Fibroblast of lung (primary cell): ENCODE measurements at places on chromosomes 2 and 18. TPM values are rescaled to one million over a fixed set of nuclear protein-coding genes. Genes with fewer than 3 reads are reported as not detected.

The TSPYL6 gene
- total RNA-seq = not detected in 2 replicates

The RGPD4 gene
- under 0.01 TPM in 1 of 2 replicates, not detected in the other for total RNA-seq

The RBM43 gene
- total RNA-seq = 4.9 and 12.4 TPM in 2 replicates

The ABHD3 gene
- total RNA-seq = 9.2 and 17.0 TPM in 2 replicates

The STK16 gene
- 26.7 and 30.7 TPM in 2 replicates for total RNA-seq

The EFR3B gene
- 0.50 and 0.51 TPM in 2 replicates for total RNA-seq

The EMX1 gene
- total RNA-seq = not detected in 2 replicates

The WDR54 gene
- 23.9 and 27.1 TPM in 2 replicates for total RNA-seq

The IL36B gene
- not detected in 2 replicates for total RNA-seq

The TMEFF2 gene
- 0.26 and 0.33 TPM in 2 replicates for total RNA-seq

The MTERF4 gene
- total RNA-seq = 29.0 and 31.7 TPM in 2 replicates

The PDE11A gene
- 0.33 TPM in 1 of 2 replicates, not detected in the other for total RNA-seq

The SCTR gene
- total RNA-seq = not detected in 2 replicates

The CCDC93 gene
- 24.4 and 32.0 TPM in 2 replicates for total RNA-seq

The PPP3R1 gene
- 18.0 and 22.8 TPM in 2 replicates for total RNA-seq

The SNORC gene
- total RNA-seq = 0.77 and 0.83 TPM in 2 replicates

The C18orf32 gene
- 11.9 and 12.8 TPM in 2 replicates for total RNA-seq

The VWC2L gene
- not detected in 2 replicates for total RNA-seq

The RAB17 gene
- total RNA-seq = 0.17 and 0.26 TPM in 2 replicates

The PTPRM gene
- 42.9 and 87.0 TPM in 2 replicates for total RNA-seq

The GALNT13 gene
- 0.17 and 0.26 TPM in 2 replicates for total RNA-seq

The CHN1 gene
- 59.1 and 203 TPM in 2 replicates for total RNA-seq

The GTF2A1L gene
- total RNA-seq = 3.3 and 3.5 TPM in 2 replicates

The RFTN2 gene
- 6.9 and 10.2 TPM in 2 replicates for total RNA-seq

The STPG4 gene
- total RNA-seq = 0.26 and 0.33 TPM in 2 replicates

The STON1 gene
- 12.1 and 16.7 TPM in 2 replicates for total RNA-seq

The LBX2 gene
- 1.5 and 3.0 TPM in 2 replicates for total RNA-seq

The DPP10 gene
- not detected in 2 replicates for total RNA-seq

The ANKRD30B gene
- under 0.01 and 0.33 TPM in 2 replicates for total RNA-seq

The DSEL gene
- 51.1 and 157 TPM in 2 replicates for total RNA-seq
